Spleen (tissue), 13 donors: ENCODE measurements at places on chromosomes 5 and 9.

DNA sequence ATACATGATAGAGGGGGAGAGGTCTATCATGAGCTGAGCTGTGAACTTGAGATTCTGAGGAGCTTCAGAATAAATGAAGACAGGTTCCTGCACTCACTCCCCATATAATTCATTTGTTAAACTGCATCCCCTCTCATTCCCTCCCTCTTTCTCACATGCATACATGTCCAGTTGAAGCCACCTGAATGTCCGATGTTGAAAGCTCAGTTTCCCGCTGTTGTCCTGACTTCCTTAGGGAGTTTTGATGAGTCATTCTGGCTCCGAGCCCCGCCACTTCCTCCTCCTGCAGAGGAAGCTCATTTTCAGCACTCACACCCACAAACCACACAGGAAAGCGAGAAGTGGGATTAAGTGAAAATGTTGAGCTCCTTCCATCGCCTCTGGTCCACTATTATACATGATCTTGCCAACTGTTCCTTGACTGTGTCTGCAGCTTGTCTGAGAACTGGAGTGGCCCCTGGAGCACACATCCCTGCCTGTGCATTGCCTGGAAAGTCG, 121.2 kb downstream of the CEMIP2 start:
- H3K27me3 ChIP-seq = no peaks in the 10 kb centered on the region
- H3K4me3 ChIP-seq = no peak overlapping the region
- DNase-seq = peak; percentile 77
- peak overlapping the region; percentile 54 for H3K27ac ChIP-seq

- no peak overlapping the region for H3K27ac ChIP-seq
- H3K4me1 ChIP-seq = peaks cover 13% of the 10 kb centered on the region
- no peaks in the 10 kb centered on the region for H3K36me3 ChIP-seq
- no peaks in the 10 kb centered on the region for H3K27me3 ChIP-seq
Observed at GRCh38 chr9:107708791-107709190, 219.2 kb upstream of the KLF4 start.

- no peak overlapping the region for H3K27ac ChIP-seq
- no peaks in the 10 kb centered on the region for H3K27me3 ChIP-seq
- no peak for DNase-seq
- H3K4me1 ChIP-seq = no peaks in the 10 kb centered on the region
- H3K36me3 ChIP-seq = no peaks in the 10 kb centered on the region
- H3K4me3 ChIP-seq = no peak overlapping the region
Observed at GRCh38 chr5:18114151-18114757, 480.0 kb downstream of the TAF11L14 start.

DNA sequence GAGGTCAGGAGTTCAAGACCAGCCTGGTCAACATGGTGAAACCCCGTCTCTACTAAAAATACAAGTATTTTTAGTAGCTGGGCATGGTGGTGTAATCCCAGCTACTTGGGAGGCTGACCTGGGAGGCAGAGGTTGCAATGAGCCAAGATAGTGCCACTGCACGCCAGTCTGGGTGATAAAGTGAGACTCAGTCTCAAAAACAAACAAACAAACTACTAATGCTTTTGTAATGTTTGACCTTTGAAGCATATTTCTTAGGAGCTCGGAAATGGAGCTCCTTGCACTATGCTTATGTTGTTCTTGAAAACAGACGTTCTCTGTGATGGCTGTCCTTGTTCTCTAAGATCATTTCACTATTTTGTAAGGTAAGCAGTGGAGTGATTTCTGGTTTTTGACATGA, 6.0 kb downstream of the F2RL2 start:
- no peak overlapping the region for H3K27ac ChIP-seq
- no peak overlapping the region for H3K4me3 ChIP-seq
- no peaks in the 10 kb centered on the region for H3K27me3 ChIP-seq
- no peak for DNase-seq
- no peaks in the 10 kb centered on the region for H3K36me3 ChIP-seq

DNA sequence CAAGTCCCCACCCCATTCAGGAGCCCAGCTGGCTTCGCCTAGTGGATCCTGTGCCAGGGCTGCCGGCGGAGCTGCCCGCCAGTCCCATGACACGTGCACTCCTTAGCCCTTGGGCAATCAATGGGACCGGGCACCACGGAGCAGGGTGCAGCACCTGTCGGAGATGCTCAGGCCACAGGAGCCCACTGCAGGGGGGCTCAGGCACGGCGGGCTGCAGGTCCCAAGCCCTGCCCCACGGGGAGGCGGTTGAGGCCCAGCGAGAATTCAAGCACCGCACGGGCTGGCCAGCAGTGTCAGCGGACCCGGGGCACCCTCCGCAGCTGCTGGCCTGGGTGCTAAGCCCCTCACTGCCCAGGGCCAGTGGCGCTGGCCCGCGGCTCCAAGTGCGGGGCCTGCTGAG, 969.7 kb upstream of the CDH10 start:
- no peaks in the 10 kb centered on the region for H3K27me3 ChIP-seq
- no peak for DNase-seq
- H3K4me3 ChIP-seq = no peak overlapping the region
- H3K4me1 ChIP-seq = no peaks in the 10 kb centered on the region
- no peak overlapping the region for H3K27ac ChIP-seq

DNA sequence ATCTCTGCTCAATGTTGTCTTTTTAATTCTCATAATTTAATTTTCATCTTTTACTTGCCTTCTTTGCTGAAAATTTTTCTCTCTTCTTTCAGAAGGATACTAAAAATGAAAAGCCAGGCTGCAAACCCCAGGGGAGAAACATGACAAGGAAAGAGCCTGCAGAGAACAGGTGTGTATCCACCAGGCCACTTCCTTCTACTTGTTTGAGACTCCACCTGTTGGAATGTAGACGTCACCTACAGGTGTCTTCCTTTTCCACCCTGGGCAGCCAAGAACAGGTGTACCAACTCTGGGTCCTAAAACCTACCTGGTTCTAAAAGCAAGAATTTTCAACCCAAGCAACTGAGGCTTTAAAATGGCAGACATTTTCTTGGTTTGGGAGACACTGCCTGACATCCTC, 166.8 kb downstream of the ATP10B start:
- H3K27me3 ChIP-seq = no peaks in the 10 kb centered on the region
- H3K36me3 ChIP-seq = no peaks in the 10 kb centered on the region
- no peak overlapping the region for H3K27ac ChIP-seq
- no peaks in the 10 kb centered on the region for H3K4me1 ChIP-seq
- DNase-seq = no peak
- no peak overlapping the region for H3K4me3 ChIP-seq

DNA sequence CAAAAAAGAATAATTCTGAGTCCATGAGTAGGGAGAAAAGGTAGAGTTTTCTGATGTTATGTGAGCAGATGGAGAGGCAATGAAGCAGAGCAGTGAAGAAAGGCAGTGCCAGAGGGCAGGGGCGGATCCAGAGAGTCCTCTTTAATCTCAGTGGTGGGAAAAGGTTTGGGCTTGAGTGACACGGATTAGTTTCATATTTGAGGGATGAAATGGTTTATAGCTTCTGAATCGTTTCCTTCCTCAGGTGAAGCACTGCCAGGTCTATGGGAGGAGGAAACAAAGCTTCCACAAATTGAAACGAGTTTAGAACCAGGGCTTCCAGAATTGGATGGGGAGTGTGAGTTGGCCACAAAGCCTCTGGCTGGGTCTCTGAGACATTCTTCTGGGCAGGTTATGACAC, 517.0 kb upstream of the PAPPA start:
- no peaks in the 10 kb centered on the region for H3K36me3 ChIP-seq
- no peak overlapping the region for H3K4me3 ChIP-seq
- no peak overlapping the region for H3K27ac ChIP-seq
- H3K4me1 ChIP-seq = no peaks in the 10 kb centered on the region

DNA sequence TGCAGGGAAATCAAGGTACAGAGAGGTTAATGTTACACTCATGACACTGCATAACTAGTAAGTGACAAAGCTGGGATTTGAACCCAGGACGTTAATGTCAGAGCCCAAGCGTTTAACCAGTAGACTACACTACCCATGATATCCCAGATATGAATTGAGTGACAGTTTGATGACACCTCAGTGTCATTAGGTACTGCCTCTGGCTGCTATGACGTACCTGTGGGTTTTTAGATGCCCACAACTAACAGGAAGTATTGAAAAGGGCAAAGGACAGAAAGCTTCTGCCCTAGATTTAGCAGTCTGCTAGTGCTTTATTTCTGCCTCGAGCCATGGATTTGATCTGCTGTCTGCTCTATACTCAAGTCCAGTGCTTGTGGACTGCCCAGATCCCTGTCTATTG, 56.2 kb downstream of the GLRA1 start:
- no peak for DNase-seq
- no peaks in the 10 kb centered on the region for H3K36me3 ChIP-seq
- H3K27me3 ChIP-seq = no peaks in the 10 kb centered on the region
- H3K4me1 ChIP-seq = no peaks in the 10 kb centered on the region

GRCh38 chr5:102375876-102376275, 79.8 kb upstream of the SLCO4C1 start:
- no peaks in the 10 kb centered on the region for H3K4me1 ChIP-seq
- DNase-seq = no peak
- H3K27me3 ChIP-seq = no peaks in the 10 kb centered on the region
- H3K27ac ChIP-seq = no peak overlapping the region
- no peak overlapping the region for H3K4me3 ChIP-seq

GRCh38 chr5:1951165-1951816, 68.6 kb upstream of the IRX4 start:
- no peak overlapping the region for H3K4me3 ChIP-seq
- no peak for DNase-seq
- H3K27ac ChIP-seq = no peak overlapping the region

GRCh38 chr5:180433032-180433422, 61.2 kb upstream of the CNOT6 start:
- peaks cover 18% of the 10 kb centered on the region for H3K27me3 ChIP-seq
- no peak overlapping the region for H3K4me3 ChIP-seq
- DNase-seq = no peak
- H3K27ac ChIP-seq = no peak overlapping the region
- no peaks in the 10 kb centered on the region for H3K36me3 ChIP-seq

GRCh38 chr9:93567271-93567959, 9.0 kb upstream of the PHF2 start:
- H3K4me1 ChIP-seq = peaks cover 39% of the 10 kb centered on the region
- peak; percentile 83 for DNase-seq
- peak overlapping the region; percentile 43 for H3K4me3 ChIP-seq
- H3K27ac ChIP-seq = peak overlapping the region; percentile 93
- H3K36me3 ChIP-seq = peaks cover 21% of the 10 kb centered on the region

- H3K27ac ChIP-seq = no peak overlapping the region
- no peak for DNase-seq
- no peaks in the 10 kb centered on the region for H3K27me3 ChIP-seq
- no peaks in the 10 kb centered on the region for H3K4me1 ChIP-seq
Observed at GRCh38 chr5:96348536-96348935, 84.5 kb downstream of the PCSK1 start.

- no peak for DNase-seq
- peaks cover 6% of the 10 kb centered on the region for H3K4me1 ChIP-seq
- H3K4me3 ChIP-seq = no peak overlapping the region
- no peaks in the 10 kb centered on the region for H3K27me3 ChIP-seq
- no peaks in the 10 kb centered on the region for H3K36me3 ChIP-seq
Observed at GRCh38 chr9:1871626-1872419, 143.3 kb upstream of the SMARCA2 start.

DNA sequence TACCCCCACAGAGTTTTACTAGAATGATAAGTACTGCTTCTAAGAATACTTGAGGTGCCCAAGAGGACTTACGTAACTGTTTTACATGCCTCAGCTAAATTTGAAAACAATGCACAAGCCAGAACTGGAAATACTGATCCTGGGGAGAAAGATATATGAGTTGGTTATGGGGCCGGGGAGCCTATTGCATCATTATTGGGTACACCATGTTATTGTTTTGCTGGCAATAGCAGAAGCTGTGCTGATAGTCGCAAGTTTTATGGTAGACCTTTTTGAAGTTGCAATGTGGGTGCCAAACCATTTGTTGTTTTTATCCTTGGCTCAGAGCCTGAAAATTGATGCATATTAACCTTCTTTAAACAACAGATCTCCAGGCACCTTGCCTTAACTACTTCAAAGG, 108.4 kb upstream of the DHFR start:
- no peaks in the 10 kb centered on the region for H3K27me3 ChIP-seq
- no peak for DNase-seq
- no peak overlapping the region for H3K4me3 ChIP-seq
- no peaks in the 10 kb centered on the region for H3K4me1 ChIP-seq
- peaks cover 4% of the 10 kb centered on the region for H3K36me3 ChIP-seq
- no peak overlapping the region for H3K27ac ChIP-seq

DNA sequence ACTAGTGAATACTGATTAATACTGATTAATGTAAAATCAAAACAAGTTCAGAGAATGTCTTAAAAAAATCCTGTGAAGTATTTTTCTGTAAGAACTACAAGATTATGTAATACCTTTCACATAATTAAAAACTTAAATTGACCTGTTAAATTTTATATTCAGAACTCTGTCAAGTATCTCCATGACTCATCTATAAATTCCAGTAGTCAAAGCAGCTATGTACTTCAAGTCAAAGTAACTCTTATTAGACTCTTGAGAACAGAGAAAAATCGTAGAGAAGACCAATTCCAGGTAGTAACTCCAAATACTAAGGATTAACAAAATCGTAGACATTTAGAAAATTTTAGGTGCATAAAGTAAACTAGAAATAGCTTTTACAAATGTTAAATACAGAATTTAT, 77.1 kb downstream of the HOMER1 start:
- H3K4me1 ChIP-seq = no peaks in the 10 kb centered on the region
- DNase-seq = no peak
- no peaks in the 10 kb centered on the region for H3K36me3 ChIP-seq
- H3K27me3 ChIP-seq = no peaks in the 10 kb centered on the region

DNA sequence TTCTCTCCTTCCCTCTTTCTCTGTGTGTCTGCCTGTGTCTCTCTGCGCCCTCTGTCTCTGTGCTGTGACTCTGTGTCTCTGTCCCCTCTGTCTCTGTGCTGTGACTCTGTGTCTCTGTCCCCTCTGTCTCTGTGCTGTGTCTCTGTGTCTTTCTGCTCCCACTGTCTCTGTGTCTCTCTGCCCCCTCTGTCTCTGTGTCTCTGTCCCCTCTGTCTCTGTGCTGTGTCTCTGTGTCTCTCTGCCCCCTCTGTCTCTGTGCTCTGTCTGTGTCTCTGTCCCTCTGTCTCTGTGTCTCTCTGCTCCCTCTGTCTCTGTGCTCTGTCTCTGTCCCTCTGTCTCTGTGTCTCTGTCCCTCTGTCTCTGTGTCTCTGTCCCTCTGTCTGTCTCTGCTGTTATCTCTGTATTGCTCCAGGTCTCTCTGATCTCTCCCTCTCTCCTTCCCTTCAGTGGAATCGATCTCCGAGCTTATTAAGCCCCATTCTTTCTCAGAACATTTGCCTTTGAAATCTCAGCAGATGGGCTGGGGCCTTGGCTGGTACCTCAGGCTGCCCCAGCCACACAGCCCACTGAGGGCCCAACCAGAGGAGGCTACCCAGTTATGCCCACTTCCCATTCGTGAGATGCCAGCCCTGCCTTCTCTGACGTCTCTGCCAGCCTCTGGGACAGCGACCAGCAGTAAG, 33.4 kb upstream of the FIBCD1 start:
- no peak for DNase-seq
- no peaks in the 10 kb centered on the region for H3K36me3 ChIP-seq
- peaks cover 18% of the 10 kb centered on the region for H3K27me3 ChIP-seq
- no peaks in the 10 kb centered on the region for H3K4me1 ChIP-seq
- no peak overlapping the region for H3K4me3 ChIP-seq

- H3K36me3 ChIP-seq = no peaks in the 10 kb centered on the region
- no peak overlapping the region for H3K4me3 ChIP-seq
- H3K4me1 ChIP-seq = no peaks in the 10 kb centered on the region
- H3K27me3 ChIP-seq = no peaks in the 10 kb centered on the region
- H3K27ac ChIP-seq = no peak overlapping the region
Observed at GRCh38 chr9:120650352-120650751, 63.9 kb downstream of the MEGF9 start.
